ENCODE measurements at places on chromosomes 13 and 19.

- DNase-seq: no peak
These were observed 53.6 kb upstream of the TPM4 start for GRCh38 chr19:16022681-16023080.

DNA sequence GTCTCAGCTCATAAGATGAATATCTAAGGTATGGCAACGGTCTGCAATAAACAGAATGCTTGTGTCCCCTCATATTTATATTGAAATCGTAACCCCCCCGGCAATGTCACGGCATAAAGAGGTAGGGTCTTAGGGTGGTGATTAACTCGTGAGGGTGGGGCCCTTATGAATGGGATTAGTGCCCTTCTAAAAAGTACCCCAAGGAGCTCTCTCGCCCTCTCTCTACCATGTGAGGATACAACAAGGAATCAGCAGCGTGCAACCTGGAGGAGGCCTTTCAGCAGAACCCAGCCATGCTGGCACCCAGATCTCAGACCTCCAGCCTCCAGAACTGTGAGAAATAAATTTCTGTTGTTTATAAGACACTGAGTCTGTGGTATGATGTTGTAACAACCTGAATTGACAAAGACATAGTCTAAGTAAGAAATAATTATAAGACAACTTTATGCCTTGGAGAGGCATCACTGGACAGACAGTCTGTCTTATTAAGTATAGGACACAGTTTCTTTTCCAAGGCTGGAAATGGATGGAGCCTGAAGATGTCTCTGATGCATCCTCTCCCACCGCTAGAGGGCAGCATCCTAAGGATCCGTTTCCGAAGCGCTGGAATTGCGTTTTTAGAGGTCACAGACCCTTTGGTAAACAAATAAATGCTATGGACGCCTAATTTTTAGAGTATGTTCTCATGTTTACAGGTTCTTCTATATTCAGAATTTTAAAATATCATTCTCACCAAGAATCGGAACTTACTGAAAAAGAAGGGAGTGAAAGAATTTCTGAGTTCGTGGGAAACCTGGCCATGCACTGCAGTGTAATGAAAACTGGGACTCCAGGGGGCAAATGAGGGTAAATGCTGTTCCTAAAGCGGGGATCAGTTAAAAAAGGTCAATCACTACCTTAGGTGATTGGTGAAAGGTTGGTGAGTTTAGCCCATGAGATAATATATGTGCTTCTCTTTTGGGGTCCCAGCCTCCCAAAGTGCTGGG lies 13.3 kb upstream of the LEUTX start:
- DNase-seq: peak; percentile 35

- DNase-seq: no peak
These were observed at the start of gene RYR1 for GRCh38 chr19:38433268-38433733. Gene RYR1 (plus strand): TSS chr19:38433691. CDS start chr19:38433830, 139 bp downstream.

DNA sequence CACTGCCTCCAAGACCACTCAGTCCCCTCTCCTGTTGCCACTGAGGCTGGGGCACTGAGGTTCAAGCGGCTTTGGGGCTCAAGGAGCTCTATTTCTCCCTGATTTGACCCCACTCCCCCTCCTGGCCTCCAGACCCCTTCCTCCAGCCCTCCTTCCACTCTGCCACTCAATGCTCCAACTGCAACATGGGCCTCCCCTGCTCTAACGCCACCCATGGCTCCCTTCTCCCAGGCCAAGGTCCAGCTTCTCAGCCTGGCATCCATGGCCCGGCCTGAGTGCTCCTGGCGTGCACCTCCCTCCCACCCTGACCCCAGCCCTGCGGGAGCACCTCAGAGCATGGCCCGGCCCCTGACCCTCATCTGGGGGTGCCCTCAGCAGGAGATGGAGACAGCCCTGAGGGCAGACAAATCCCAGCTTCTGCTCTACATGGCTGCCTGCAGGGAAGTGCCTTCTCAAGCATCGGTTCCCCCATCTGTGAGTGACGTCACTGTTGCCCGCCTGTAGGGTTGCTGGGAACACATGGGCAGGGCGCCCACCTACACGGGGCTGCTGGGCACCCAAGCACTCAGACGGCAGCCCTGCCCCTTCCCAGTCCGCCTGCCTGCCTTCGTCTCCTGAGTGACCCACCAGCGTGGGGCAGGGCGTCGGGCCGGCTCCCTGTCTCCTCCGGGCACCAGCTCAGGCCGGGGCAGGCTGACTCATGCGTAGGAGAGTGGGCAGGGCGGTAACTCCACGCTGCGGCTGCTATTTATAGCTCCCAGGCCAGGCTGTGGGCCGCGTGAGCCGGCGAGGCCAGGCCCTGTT lies 1.6 kb upstream of the DIRAS1 start:
- DNase-seq: peak; percentile 86

GRCh38 chr13:79227418-79227817 lies 178.6 kb downstream of the RBM26 start:
- DNase-seq: no peak

DNA sequence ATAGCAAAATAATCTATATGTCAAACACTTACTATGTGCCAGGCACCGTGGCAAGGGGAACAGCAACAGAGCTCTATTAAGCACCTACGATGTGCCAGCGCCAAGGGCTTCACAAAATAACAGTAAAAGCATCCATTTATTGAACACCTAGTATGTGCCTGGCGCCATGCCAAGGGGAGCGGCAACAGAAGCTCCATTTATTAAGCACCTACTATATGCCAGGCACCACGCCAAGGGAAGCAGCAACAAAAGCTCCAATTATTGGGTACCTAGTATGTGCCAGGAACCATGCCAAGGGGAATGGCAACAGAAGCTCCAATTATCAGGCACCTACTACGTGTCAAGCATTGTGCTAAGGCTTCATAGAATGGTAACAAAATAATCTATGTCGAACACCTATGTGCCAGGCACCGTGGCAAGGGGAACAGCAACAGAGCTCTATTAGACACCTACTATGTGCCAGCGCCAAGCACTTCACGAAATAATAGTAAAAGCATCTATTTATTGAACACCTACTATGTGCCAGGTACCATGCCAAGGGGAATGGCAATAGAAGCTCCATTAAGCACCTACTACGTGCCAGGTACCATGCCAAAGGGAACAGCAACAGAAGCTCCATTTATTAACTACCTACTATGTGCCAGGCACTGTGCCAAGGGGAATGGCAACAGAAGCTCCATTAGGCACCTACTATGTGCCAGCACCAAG lies 107.7 kb downstream of the PTPRS start:
- no peak for DNase-seq

- peak; percentile 88 for DNase-seq
These were observed 11.6 kb downstream of the TMPRSS9 start for GRCh38 chr19:2371656-2372055.

DNA sequence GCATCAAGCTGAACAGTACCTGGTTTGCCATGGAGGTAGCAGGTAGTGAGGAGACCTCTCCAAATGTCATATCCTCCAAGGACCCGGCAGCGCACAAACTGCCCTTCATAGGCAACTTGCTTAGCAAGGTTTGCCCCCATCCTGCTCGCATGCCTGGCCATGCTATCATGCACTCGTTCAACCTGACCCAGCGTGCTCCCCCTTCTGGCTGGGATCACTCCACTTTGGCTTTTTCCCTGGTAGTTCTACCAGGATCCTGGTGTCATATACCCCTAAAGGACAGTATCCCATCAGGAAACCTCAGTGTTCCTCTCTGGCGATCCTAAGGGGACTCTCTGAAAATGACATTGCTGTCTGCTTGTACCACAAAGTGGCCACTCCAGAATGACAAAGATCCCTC lies 38.6 kb upstream of the ZNF30 start:
- DNase-seq: no peak

DNA sequence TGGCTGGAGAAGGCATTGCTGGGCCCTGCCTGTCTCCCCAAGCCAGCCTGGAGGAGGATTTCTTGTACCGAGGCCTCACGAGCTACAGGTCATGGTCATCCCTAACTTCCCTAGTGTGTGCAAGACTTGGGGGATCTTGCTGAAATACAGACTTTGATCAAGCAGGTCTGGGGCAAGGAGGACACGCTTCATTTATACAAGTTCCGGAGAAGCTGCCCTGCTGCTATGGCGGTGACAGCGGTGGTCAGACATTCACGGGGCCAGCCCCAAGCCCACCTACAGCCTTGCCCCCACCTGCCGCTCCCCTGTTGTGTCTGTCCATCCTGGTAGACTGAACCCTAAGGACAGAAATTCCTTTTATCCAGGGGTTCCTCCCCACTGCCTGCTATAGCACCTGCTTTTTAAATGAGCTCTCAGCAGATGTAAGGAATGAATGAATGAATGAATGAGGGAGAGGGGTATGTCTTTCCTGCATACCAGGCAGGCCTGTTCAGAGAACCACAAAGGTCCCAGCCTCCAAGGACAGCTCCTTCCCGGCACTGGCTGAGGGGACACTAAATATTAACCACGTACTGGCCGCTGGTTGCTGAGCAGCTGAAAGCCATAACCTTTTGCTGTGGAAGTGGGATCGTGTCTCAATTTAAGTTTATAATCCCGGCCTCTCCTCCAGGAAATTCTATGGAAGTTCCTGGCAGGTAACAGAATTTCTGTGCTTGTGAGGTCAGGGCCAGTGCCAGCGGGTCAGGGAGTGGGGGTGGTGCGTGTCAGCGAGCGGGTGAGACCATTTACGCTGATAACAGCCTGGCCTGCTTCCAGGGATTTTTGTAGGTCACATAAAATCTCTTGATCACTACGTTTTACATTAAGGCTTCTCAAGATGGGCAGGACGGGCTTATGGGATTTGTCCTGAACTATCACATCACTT lies 27.1 kb downstream of the TSSK6 start:
- no peak for DNase-seq

DNA sequence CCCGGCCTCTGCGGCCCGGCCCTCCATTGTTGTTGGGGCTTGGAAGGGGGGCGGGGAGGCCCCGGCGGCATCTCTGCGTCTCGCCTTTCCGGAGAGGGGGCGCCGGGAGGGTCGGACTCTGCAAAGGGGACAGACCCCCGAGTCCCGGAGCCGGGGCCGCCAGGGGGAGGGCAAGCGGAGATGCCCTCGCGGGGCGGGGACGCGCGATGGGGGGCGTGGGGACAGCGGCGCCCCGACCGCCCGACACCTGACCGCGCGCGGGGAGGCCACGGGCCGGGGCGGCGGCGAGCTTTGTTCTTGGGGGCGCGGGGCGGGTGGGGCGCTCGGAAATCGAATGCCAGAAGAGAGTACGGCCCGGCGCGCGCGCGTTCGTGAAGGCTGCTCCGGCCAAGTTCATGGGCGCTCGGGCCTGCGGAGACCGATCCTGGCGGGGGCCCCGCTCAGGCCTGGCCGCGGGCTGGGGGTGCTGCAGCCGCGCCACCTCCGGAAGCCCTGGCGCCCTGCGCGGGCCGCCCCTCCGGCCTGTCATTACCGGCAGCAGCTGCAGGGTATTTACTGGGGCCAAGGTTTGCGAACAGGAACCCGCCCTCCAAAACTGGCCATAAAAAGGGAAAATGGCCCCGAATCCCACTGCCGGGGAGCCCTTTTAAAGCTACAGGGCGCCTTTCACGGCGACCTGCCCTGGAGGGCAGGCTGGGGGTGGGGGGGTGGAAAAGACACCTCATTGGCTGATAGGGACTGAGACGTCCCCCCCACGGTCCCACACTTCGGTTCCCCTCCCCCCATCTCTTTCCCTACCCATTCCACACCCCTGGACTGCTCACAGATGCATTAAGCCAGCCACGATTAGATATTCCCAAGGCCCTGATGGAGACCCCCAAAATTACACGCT lies 11.1 kb upstream of the NANOS3 start:
- no peak for DNase-seq

GRCh38 chr19:32098968-32099367 lies 246.4 kb upstream of the ZNF507 start:
- DNase-seq: no peak

GRCh38 chr19:28905996-28906395 lies 307.0 kb downstream of the UQCRFS1 start:
- DNase-seq: peak; percentile 2

DNA sequence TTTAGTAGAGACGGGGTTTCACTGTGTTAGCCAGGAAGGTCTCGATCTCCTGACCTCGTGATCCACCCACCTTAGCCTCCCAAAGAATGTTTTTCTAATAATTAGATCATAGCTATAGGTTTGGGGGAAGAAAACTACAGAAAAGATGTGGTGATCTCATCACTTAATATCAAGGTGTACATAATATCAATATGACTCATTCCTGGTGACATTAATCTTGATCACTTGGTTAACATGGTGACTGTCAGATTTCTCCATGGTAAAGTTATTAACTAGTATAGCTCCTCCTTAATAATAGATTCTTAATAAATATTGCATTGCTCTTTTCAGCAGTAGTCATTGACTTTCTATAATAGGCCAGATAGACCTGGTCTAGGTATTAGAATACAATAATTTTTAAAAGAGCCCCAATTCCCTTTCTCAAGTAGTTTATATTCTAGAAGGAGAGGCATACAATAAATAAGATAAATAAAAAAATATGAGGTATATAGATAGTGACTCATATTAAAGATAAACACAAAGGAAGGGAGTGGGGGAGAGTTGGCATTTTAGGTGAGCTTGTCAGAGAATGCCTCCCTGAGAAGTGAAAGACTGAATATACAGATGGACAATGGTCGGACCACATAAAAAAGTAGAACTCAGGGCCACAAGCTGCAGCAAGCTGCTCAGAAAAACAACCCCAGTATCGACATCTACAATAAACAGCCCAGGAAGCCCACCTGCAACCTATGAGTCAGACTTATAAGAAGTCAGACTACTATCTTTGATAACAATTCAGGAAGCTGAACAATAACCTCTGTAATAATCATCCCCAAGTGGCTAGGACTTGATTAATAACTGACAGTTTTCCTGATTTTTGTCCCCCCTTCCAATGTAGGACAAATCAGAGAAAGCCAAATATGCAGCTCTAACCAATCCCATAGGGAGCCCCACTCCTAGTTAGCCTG lies 210.8 kb downstream of the RFC3 start:
- DNase-seq: no peak

DNA sequence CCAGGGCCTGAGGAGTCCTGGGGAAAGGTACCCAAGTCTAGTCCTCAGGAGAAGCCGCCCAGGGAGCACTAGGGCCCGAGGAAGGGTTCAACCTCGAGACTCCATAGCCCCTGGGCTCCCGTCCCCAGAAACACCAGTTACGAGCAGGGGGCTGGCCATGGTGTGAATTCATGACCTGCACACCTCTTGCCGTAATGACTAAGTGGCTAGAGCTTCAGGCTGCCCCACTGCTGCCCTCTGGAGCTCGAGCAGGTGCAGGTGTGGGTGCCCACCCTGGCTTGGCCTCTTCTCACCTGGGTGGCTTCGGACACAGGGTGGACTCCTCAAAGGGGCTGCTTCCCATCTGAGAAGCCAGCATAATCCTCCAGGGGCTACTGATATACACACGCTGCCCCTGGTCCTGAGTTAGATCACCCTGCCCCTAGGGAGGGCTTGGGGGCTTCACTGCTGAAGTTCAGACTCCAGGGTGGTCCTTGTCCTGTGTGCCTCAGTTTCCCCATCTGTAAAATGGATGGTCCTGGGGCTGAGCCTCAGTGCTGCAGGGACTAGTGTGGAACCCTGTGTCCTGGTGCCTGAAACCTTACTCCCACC lies 13.6 kb downstream of the SPC24 start:
- DNase-seq: peak; percentile 47

GRCh38 chr19:37855098-37855497 lies 51.3 kb downstream of the WDR87 start:
- no peak for DNase-seq

DNA sequence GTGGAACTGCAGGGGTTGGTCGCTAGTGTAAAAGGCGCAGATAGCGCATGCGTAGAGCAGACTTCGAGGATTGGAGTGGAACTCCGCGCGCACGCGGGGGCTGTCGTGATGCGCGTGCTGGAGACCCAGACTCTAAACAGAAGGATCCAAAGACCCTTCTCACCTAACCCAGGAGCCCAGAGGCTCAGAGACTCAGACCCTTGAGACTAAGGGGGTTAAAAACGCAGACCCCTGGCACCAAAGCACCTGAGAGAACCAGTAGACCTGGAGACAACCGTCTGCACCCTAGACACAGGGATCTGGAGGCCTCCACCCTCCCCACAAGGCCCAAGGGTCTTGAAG lies 567 bp upstream of the CTU1 start:
- DNase-seq: no peak
